SHP77 treated with DMSO at 0.1 percent for 48 hours (cell line): ENCODE measurements at places on chromosomes 3 and 15.

DNA sequence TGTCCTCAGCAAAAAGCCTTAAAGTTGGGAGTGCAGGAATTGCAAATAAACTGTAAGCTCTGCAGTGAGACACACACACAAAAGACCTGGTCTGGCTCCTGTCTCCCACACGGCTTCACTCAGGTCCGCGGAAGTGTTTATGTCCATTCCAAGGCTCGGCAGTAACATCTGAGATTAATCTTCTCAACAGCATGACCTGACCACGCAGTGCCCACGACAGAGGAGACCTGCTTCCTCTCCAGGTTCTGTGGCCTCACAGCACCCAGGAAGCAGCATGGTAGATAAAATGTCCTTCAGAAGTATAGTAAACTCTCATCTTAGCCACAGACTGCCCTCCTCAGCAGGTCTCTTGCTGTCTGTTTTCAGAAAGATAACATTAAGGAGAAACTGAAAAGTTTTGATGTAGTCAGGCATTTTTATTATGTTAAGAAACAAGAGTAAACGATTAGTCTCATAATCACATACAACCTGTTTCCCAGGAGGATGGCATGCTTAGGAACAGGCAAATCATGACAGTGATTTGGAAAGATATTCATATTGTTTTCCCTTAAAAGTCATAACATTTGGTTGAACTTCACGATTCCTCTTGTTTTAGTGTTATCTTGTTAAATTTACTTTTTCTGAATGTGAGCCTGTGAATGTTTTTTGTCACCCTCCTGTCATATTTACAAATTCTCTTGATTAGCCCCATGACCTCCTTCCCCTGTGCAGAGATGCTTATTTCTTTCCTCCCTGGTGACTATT is 34.6 kb downstream of the CD200R1L start:
- no peak for DNase-seq

GRCh38 chr15:64774629-64775493 is 528 bp downstream of the RBPMS2 start:
- DNase-seq, result no peak

DNA sequence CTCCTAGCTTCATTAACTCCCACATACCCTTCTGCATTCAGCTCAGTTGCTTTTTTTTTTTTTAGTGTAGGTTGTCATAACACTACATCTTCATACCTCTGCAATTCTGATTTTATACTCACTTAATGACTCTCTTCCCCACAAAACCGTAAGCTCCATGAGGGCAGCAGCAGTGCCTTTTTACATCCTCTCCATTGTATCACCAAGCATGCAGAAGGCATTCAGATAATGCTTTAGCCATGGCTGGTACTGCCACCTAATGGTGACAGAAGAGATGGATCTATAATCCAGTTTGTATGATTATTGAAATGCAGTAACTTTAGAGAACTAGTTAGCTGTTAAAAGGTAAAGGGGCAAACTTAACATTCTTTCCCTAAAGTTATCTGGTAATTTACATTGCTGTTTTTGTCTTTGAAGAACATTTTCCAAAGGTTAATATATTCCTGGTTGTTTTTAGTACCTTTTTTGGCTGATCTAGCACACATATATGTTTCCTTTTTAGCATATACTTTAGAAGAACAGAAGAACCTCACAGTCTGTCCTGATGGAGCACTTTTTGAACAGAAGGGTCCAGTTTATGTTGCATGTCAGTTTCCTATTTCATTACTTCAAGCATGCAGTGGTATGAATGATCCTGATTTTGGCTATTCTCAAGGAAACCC is 36.8 kb downstream of the ATP1B3 start:
- peak; percentile 27 for DNase-seq

GRCh38 chr3:15355086-15355485 is 22.7 kb upstream of the SH3BP5 start:
- no peak for DNase-seq

DNA sequence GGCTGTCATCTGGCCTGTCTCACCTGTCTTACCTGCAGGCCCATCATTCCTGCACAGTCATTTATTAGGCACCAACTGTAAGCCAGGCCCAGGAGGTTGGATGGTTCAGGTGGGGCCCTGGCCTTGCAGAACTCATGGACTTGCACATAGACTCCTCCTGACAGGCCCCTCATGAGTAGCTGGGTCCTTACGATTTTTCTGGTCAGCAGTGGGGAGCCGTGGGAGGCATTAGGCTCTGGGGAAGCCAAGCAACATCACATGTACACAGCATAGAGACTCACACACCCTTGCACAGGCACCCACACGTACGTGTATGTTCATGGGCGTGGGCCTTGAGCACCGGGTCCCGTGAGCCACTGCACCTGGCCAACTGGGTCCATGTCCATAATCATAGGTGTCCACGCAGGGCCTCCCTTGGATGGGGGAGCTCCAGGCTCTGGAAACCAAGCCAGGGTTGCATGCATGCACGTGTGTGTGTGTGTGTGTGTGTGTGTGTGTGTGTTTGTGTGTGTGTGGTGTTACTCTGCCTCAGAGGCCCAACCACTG is 20.3 kb downstream of the CISH start:
- DNase-seq, result no peak

DNA sequence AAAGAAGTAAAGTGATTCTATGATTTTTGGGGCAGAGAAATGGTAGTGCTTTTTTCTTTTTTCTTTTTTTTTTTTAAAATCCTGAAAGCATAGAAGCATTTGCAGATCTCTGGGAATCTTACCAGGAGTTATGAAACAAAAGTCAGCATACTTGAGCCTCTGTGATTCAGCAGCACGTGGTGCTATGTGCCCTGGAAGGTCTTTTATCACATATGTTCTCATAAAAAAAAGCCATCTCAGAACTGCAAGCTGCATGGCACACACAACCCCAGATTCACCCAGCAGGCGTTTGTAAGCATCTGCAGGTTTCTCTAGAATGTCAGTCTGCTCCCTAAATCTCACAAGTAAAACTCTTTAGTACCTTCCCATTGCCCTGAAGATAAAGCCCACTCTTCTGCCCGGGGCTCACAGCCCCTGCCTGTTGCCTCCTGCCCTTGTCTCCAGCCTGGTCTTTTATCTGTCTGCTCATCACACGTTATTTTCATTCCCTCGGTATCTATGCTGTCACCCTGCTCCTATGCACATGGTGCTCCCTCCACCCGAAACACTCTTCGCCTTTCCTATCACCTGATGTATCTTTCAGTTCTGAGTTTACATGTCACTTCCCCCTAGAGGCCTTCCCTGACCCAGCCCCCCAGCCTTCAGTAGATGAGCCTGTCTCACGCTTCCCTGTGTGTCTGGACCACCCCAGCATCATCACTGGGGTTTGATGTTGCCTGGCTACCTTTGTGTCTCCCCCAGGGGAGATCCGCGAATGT is 72.4 kb downstream of the CHDH start:
- no peak for DNase-seq

- DNase-seq, result no peak
Observed at GRCh38 chr3:18649666-18650363, 224.7 kb upstream of the SATB1 start.

GRCh38 chr3:1783995-1784394 is 314.7 kb upstream of the CNTN4 start:
- no peak for DNase-seq

GRCh38 chr3:73766599-73767381 is 142.0 kb upstream of the PDZRN3 start:
- no peak for DNase-seq

DNA sequence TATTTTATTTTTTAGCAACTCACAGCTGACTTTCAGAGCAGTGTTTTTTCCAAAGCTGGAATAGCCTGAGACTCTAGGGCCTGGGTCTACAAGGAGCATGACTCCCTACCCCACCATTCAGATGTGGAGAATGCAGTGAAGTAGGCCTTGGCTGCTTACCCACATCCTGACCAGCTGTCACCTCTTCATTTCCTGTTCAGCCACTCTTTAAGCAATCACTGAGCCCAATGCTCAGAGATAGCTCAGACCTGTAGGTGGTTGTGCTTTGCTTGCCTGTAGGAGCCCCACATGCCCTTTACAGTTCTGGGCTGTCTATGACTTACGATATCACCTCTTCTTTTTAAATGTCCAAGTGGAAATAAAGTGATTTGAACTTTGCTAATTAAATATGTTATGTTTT is 148.1 kb downstream of the NEK11 start:
- no peak for DNase-seq

- DNase-seq, result no peak
Observed at GRCh38 chr15:62572797-62573196, 407.7 kb upstream of the C2CD4B start.

DNA sequence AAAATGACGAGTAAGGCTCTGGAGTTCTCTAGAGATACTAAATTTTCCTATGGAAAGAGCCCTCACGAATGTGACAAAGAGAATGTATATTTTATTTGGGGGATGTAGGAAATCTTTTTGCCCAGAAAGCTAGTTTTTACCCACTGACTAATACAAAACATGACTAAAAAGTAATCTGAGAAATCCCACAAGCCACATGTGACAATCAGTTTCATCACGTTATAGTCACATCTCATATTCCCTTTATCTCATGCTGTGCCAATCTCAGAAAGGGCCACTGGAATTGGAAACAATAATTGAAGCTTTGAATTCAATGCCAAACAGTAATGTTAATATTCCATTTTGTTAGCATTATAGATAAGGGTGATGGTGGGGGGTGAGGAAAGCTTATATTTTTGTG is 509.0 kb upstream of the GOLIM4 start:
- DNase-seq, result no peak

DNA sequence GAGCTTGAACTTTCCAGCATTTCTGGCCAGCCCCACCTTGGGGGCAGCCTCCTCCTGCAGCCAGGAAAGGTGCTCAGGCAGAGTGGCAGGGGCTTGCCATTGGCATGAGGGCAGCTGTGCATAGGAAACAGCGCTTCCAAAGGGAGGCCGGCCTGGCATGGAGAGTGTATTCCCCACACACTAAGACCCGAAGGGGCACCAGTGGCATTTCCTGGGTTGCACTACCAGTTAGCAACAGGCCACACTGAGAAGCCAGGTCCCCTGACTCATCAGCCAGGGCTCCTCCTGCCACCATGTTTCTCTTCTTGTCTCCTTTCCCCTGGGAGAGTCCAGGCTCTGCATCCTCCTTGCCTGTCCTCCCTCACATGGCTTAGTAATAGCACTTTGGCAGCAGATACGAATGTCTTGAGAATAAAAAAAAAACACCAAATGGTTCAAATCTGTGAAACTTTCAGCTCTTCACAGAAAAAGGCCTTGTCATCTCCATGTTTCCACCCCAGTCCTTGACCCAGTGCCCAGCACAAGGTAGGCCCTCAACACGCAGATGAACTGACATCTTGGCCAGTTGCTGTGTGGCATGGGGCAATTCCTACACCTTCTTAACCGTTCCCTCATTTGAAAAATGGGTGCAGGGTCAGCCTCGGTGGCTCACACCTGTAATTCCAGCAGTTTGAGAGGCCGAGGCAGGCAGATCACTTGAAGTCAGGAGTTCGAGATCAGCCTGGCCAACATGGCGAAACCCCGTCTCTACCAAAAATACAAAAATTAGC is 180.4 kb downstream of the SMAD6 start:
- no peak for DNase-seq
